ENCODE measurements at places on chromosomes 5 and 9. TPM values are rescaled to one million over a fixed set of nuclear protein-coding genes. Genes with fewer than 3 reads are reported as not detected.

OBP2B gene
- total RNA-seq = not detected

IFNA21 gene
- not detected for total RNA-seq

PCDHGA6 gene
- 0.59 TPM for total RNA-seq

PPP2R2B gene
- total RNA-seq = 8.8 TPM

CNOT8 gene
- total RNA-seq = 45.9 TPM

GALT gene
- total RNA-seq = 42.5 TPM

ADAMTS19 gene
- total RNA-seq = not detected

COL23A1 gene
- 0.05 TPM for total RNA-seq

TMEM38B gene
- total RNA-seq = 30.6 TPM

PCDHB10 gene
- 0.72 TPM for total RNA-seq

ZDHHC11 gene
- 3.0 TPM for total RNA-seq

DMGDH gene
- total RNA-seq = 0.54 TPM

OR1Q1 gene
- not detected for total RNA-seq

SPINK7 gene
- not detected for total RNA-seq

PCDHB7 gene
- total RNA-seq = 1.3 TPM

PDE4D gene
- total RNA-seq = 2.4 TPM

SIGMAR1 gene
- total RNA-seq = 131 TPM

AJM1 gene
- 7.2 TPM for total RNA-seq
